ENCODE measurements at places on chromosomes 2 and 18.

DNA sequence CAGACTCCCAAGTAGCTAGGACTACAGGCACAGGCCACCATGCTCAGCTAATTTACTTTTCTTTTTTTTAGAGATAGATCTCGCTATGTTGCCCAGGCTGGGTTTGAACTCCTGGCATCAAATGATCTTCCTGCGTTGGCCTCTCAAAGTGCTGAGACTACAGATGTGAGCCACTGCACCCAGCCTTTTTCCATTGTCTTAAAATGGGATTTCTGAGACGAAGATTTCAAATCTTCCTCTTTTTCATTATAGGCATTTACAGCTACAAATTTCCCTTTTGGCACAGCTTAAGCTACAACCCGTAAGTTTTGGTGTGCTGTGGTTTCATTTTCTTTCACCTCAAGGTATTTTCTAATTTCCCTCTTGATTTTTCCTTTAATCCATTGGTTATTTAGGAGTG lies 8.6 kb downstream of the GNLY start:
- no peak for DNase-seq

DNA sequence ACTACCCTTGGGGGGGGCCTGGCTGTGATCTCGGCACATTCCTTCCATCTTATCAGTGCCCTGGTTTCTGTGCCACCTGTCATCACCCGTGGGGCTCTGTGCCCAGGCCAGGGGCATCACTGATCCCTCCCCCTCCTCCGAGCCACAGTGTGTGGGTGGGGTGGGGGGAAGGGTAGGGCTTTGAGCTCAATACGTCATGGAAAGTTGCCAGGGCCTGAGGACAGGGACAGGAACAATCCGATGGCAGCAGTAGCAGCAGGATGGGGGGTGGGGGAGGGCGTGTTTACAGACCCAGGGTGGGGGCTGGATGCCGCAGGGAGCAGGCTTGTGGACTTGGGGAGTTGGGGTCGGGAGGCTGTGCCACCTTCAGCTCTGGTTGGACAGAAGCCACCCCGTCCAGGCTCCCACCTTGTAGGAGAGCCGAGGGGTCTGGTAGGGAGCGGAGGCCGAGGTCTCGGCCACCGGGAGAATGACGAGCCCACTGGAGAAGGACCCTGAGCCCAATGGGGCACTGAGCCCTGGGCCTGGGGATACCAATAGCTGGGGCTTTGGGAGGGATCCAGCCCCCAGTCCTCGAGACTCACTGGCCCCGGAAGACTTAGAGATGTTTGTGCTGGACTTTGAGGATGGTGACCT lies 3.5 kb downstream of the SLC4A3 start:
- DNase-seq, result no peak

DNA sequence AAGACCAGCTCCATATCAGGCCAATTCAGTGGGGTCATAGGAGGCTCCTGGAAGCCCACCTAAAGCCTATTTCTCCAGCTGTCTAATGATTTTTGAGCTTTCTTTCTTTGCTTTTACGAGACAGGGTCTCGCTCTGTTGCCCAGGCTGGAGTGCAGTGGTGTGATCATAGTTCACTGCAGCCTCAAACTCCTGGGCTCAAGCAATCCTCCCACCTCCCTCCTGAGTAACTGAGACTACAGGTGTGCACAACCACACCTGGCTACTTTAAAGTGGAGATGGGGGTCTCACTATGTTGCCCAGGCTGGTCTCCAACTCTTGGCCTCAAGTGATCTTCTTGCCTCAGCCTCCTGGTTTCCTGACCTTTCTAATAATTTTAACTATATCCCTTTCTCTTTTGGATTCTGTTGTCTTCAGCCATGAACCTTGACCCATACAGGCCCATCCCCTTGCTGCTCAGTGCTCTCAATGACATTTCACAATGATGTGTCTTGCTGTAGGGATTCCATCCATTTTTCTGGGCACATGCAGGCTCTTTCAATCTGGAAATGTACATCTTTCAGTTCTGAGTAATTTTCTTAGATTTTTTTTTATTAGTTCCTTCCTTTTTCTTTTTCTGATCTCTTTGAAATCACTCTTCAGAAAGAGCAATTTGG lies 29.7 kb downstream of the GNLY start:
- no peak for DNase-seq

DNA sequence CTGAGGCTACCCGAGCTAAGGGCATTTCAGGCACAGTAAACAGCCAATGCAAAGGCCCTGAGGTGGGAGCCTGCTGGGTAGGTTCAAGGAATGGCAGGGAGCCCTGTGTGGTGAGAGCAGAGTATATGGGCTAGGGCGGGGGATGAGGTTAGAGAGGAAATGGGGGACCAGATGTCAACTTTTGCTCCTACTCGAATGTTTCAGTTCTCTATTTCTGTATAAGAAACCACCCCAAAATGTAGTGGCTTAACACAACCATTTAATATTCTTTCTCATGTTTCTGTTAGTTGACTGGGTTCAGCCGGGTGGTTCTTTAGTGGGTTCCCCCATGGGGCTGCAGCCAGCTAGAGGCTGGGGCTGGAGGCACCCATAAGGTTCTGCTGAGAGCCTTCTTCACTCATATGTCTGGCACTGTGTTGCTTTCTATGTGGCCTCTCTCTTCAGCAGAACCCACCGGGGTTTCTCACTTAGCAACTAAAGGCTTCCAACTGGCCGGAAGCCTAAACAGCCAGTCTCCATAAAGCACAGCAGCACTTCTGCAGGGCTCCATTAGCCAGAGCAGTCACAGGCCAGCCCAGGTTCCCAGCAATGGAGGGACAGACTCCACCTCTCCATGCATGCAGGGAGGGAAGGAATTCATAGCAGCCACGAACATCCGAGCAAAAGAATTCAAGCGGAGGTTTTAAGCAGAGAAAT lies 5.6 kb upstream of the ATOH8 start:
- no peak for DNase-seq

- no peak for DNase-seq
These were observed 111.8 kb downstream of the ZNF407 start for GRCh38 chr18:74709452-74709851.

- DNase-seq, result no peak
These were observed 5.0 kb downstream of the ZNF516 start for GRCh38 chr18:76490033-76490432.

DNA sequence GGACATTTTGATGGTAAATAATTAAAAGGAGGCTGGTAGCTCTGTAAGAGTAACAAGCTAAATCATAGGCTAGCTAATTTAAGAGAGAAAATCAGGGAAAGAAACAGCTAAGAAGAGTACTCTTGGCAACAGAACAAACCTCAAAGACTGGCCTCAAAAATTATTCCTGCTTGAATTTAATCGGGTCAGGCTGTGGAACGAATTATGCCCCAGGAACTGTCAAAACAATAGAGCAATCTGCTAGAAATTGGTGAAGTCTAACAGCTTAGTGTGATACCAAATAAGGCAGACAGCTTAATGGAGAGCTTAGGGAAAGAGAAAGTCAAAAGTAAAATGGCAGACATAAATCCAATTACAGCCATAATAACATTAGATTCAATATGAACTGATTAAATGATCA lies 215.7 kb downstream of the MREG start:
- no peak for DNase-seq

GRCh38 chr18:36465970-36466369 lies 168.5 kb downstream of the FHOD3 start:
- no peak for DNase-seq

DNA sequence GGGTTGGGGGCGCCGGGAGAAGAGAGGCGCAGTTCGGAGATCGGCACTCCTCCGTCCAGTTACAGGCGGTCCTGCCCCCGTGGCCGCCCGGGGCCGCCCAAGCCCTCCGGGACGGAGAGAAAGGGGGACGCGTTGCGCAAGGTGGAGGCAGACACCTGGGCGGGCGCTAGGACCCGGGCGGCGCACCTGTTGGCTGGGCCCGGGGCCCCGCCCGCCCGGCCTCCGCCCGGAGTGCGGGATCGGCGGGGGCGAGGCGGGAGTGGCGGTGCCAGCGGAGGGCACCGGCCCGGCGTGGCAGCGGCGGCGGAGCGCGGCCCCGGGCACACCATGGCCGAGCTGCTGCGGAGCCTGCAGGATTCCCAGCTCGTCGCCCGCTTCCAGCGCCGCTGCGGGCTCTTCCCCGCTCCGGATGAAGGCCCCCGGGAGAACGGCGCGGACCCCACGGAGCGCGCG lies at the start of gene SGPP2:
Gene SGPP2, plus strand, starts transcription at position 268 of the 453 bp plus-strand sequence. Its CDS starts 60 bp downstream, at position 328.
- DNase-seq, result peak; percentile 34

DNA sequence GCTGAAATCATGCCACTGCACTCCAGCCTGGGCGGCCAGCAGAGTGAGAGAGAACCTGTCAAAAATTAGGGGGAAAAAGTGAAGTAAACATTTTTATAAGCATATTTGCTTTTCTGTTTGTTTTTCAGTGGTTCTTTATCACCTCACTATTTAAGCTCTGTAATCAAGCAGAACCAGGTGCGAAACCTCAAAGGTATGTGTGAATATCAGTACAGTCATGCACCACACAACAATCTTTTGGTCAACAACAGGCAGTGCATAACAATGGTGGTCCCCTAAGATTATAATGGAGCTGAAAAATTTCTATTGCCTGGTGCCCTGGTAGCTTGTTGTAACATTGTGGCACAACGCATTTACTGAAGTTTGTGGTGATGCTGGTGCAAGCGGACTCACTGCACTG lies 167.4 kb upstream of the STON1 start:
- DNase-seq, result no peak

GRCh38 chr2:40344364-40344763 lies 107.5 kb downstream of the SLC8A1 start:
- no peak for DNase-seq

DNA sequence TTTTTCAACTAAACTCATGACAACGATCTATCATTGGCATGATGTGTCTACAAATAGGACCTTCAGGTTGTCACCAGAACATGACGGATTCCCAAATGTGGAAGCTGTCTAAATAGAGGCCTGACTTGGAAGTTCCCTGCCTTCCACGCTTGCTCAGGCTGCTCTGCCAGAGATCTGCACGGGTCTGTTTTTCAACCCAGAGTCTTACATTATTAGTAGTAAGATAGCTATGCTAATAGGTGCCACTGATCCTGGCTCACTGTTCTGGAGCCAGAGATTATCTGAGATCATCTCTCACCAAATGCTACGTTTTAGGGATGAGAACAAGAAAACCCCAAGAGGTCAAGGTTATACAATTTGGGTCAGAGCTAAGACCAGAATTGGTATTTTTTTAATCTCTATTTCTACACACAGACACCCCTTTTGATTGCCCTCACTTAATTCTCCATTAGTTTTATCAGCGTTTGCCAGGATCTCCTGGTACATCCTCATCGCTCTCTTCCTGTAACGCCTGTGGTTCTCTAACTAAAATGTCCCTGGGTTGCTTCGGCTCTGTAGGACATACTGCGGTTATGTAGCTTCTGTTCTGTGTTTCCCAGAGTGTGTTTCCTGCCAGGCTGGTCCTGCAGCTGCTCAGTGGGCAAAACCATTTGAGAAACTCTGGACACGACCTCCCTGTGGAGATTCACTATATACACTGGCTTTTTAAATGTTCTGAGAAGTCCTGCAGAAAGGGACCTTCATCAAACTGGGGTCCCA lies 5.7 kb downstream of the CDC42EP3 start:
- DNase-seq, result no peak

GRCh38 chr18:63181706-63182309 lies 137.8 kb downstream of the BCL2 start:
- DNase-seq, result no peak

DNA sequence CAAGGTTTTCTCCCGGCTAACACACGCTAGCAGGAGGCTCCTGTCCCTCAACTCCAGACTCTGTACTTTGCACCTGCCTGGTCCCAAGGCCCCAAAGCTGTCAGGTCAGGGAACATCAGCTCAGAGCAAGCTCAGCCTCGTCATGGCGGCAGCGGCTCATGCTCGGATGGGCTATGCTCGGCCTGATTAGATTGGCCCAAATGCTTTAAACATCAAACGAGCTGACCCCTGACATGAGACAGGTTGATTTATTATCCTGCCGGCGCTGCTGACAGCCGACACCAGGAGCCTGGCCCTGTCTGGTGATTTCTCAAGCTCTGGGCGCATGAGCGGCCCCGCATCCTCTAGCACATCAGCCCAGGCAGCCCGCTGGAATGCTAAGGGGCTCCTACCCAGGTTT lies 436.4 kb downstream of the EIPR1 start:
- DNase-seq, result no peak

DNA sequence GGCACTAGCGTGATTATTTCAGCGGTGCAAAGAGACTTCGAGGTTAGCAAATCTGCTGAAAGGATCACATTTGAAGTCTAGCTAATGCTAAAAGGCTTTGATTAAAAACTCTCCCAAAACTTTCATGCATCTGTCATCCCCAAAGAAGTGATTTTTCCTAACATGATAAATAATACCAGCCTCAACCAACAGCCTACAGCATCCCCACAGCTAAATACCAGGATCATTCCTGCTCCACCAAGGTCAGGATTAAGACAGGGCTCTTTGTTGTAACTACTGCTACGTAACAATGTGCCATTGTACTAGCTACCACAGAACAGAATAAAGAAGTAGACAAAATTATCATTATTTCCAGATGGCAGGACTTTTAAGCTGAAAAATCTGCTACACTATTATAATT lies 1.6 kb downstream of the OR6B3 start:
- no peak for DNase-seq

DNA sequence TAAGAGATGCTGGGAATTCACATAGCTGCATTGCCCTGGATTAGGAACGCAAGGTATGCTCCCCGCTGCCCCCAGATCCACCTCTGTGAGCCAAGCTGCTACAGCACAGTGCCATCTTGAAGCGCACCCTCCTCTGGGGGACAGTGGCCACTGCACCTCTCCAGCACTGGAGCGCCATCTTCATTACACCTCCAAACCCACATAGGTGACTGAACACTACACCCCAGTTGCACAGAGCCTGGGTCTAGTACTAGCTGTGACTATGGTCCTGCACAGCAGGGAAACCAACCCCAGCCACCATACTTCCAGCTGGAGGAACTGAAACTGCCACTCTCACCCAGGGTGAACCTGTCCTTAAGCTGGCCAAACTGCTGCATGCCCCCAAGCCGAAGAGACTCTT lies 84.6 kb downstream of the TMEM237 start:
- DNase-seq, result no peak

GRCh38 chr2:120793682-120794403 lies 58.2 kb downstream of the GLI2 start:
- DNase-seq, result no peak

GRCh38 chr2:191190435-191190834 lies 39.6 kb upstream of the STAT4 start:
- no peak for DNase-seq

Data from CD4-positive, alpha-beta T cell treated with Interleukin-6 for 4 hours (primary cell).